ENCODE measurements at places on chromosomes 7 and 10.

GRCh38 chr10:58579011-58579655 is 66.5 kb downstream of the BICC1 start:
- no peak for DNase-seq

- DNase-seq: no peak
These were observed 3.8 kb downstream of the LMTK2 start for GRCh38 chr7:98110249-98111022.

DNA sequence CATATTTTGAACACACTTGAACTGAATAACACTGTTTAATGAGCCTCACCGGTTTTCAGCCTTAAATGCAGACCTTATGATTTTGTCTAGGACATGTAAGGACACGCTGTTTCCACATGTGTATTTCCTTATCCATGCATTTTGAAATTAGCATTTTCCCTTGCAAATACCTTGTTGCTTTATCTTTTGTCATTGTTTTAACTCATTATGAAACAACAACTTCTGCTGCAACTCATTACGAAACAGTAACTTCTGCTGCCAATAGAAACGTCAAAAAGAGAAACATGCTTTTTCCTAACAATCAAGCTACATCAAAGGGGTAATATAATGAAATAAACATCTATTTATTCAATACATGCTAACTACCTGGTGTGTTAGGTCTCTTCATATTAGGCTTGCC is 322.0 kb downstream of the AGMO start:
- no peak for DNase-seq

- DNase-seq: no peak
These were observed 304.2 kb upstream of the BMPER start for GRCh38 chr7:33601101-33601500.

DNA sequence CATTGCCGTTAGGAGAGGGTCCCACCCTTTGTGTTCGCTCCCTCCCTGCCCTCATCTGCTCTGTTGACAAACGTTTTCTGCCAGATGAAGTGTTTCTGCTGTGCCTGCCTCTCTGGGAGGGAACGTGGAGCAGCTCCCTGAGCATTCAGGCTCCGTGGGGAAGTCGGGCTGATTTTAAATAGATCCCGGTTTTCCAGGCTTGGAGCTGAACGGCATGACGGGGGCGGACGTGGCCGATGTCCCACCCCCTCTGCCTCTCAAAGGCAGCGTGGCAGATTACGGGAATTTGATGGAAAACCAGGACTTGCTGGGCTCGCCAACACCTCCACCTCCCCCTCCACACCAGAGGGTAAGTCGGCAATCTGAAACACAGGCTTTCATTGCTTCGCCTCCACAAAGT is 101.9 kb upstream of the NPS start:
- no peak for DNase-seq

Data from A673 (cell line).